ENCODE measurements at places on chromosomes 5 and 9.

DNA sequence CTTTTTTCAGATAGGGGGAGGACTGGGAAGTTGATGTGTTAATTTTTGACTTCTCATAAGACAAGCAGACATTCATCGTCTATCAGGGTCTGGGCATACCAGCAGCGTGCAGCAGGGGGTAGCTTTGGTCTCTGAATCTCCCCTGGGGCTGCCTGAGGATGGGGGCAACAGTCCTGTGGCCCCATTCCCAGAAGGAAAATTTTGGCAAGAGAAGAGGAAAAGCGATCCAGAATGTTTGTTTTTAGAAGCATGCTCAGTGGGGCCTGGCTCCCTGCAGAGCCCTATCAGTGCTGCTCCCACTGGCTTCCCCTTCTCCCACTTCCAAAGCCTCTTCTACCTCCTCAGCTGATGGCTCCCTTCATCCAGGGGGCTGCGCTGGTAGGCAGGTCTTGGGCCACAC lies 194.8 kb upstream of the IL12B start:
- DNase-seq = no peak

DNA sequence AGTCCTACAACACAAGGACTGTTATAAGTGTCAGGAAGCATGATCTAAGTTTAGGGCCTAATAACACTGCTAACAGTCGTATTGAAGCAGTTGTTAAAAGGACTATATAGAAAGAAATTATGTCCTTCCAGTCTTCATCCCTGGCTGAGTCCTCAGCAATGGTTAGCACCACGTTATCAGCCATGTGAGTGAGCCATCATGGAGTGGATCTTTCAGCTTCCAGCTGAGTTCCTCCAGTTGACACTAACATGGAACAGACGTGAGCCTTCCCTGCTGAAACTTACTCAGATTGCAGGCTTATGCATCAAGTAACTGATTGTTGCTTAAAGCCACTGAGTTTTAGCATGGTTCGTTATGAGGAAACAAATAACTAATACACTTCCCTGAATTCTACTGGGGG lies 21.5 kb upstream of the GPBP1 start:
- DNase-seq = no peak

DNA sequence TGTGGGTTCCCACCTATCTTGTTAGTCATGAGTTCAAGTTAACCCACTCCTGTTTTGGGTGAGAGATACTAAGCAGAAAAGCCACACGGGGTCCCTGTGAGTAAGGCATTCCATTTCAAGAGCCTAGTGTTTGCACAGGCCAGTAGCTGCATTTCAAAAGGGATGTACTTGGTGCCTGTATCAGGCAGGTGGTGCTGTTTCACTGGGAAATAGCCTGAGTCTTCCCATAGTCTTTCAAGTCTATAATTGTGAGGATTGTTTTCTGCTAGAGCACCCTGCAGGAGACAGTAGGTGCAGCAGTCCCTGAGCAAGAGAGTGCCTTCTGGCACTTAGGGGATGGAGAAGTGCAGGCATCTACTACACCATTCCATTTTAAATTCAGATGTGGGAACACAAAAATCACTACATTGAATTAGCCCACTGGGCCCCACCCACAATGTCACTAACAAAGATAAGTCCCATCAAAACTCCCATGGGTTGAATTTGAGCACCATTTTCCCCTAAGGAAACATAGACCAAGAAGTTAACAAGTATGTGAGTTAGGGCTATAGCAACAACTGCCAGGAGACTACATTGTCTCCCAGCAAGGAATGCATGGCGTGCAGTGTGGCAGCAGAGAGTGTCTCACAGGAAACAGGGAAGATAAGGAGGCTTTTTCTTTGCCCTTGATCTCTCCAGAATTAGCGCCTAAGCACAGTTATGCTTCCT lies 263.2 kb downstream of the COX7C start:
- no peak for DNase-seq

- no peak for DNase-seq
Measured at GRCh38 chr5:146662229-146662628, 146.2 kb upstream of the GPR151 start.

All from pancreas (tissue), 10 donors.